ENCODE measurements at places on chromosomes 2 and 18. TPM values are rescaled to one million over a fixed set of nuclear protein-coding genes. Genes with fewer than 3 reads are reported as not detected.

- H3K4me3 ChIP-seq: no peak overlapping the region
- no peaks in the 10 kb centered on the region for H3K4me1 ChIP-seq
- DNase-seq: no peak
- no peaks in the 10 kb centered on the region for H3K27me3 ChIP-seq
- H3K27ac ChIP-seq: no peak overlapping the region
Measured at GRCh38 chr2:25528173-25528572, 145.2 kb downstream of the DTNB start.

DNA sequence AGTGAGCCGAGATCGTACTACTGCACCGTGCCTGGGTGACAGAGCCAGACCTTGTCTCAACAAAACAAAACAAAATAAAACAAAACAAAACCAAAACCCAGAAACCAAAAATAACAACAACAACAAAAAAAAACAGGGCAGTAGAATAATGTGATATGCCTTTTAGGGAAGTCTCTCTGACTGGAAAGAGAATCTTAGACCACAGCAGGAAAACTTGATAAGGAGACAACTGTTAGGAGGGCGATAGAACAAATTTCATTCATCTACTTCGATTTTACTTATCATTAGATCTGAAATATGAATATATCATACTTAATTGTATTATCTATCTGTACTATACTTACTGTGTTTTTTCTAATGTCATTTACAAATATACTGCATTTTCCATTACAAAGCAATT lies 109.0 kb upstream of the CNTNAP5 start:
- H3K4me3 ChIP-seq: no peak overlapping the region
- no peak for DNase-seq
- H3K36me3 ChIP-seq: no peaks in the 10 kb centered on the region
- no peaks in the 10 kb centered on the region for H3K4me1 ChIP-seq
- no peak overlapping the region for H3K27ac ChIP-seq
- H3K27me3 ChIP-seq: no peaks in the 10 kb centered on the region

- H3K36me3 ChIP-seq: no peaks in the 10 kb centered on the region
- no peak for DNase-seq
- no peaks in the 10 kb centered on the region for H3K27me3 ChIP-seq
Measured at GRCh38 chr2:218024336-218024735, 21.5 kb upstream of the TNS1 start.

The EFHD1 gene
- total RNA-seq: 1.3 TPM
